ENCODE measurements at places on chromosomes 12 and 14.

DNA sequence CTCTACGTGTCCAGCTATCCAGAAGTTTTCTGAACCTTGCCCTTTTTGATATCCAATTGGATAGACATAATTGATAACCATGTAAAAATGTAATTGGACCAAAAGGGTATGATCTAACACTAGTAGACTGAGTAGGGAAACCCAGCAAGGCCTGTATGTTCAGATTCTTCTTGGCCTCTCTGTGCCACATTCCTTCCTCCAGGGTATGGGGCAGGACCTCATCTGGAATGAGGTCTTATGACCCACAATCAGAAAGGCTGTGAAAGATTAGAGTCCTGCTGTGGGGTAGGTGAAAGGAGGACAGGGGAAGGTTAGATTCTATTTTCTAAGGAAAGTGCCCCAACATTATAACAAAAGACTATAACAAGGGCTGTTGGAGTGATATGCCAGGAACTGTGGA, 51.3 kb upstream of the A2ML1 start:
- no peak for DNase-seq

DNA sequence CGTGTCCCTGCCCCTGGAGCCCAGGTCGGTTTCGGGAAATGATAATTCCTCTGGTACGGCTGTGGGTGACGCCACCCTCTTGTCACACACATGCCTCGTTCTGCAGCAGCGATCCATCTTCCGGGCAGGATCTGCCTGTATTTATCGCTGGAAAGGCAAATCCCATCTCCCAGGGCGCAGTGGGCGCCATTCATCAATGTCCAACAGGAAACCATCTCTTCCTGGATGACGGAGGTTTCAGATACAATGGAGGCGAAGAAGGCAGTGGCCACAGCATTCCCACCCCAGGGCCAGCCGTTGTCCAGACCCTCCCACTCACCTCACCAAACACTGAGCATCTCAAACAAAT, 74.2 kb downstream of the NOC4L start:
- no peak for DNase-seq

GRCh38 chr12:33628087-33628486, 188.5 kb upstream of the SYT10 start:
- DNase-seq = no peak

- DNase-seq = no peak
Observed at GRCh38 chr12:67595365-67595764, 53.2 kb upstream of the DYRK2 start.

- DNase-seq = peak; percentile 46
Observed at GRCh38 chr12:50006754-50007442, 18.4 kb downstream of the RACGAP1 start.

DNA sequence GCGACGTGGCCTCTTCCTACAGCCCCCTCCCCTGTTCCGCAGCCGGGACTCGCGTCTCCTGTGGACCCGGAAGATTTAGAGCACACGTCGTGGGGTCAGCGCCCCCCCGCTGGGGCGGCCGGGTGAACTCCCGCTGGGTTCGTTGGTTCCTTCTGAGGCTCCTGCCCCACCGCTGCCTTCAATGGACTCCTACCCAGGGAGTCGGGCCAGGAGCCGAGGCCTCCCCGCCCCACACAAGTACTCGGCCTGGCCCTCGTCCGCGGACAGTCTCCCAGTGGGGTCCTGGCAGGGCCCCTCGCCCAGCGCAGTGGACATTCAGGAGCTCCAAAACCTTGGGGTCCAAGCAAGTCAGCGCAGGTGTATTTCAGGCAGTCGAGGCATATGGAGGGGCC, 1.2 kb downstream of the MMP17 start:
- DNase-seq = peak; percentile 38

GRCh38 chr12:95940514-95940913, 1.9 kb downstream of the CCDC38 start:
- no peak for DNase-seq

DNA sequence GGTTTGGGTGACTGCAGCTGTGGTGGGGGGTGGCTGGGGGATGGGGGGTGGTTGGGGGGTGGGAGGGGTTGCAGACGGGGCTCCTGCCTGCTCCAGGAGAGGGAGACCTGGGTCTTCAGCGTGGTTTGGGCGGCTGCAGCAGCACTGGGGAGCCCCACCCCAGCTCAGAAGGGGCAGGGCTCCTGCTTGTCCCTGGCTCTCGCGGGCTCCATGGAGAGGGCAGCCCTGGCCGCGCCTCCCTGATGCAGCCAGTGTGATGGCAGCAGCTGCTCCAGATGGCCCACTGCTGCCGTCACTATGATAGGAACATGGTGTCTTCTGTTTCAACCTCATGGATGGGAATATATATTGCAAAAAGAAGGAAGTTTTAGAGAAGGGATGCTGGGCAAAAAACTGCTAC, 22.9 kb downstream of the TRHDE start:
- no peak for DNase-seq

DNA sequence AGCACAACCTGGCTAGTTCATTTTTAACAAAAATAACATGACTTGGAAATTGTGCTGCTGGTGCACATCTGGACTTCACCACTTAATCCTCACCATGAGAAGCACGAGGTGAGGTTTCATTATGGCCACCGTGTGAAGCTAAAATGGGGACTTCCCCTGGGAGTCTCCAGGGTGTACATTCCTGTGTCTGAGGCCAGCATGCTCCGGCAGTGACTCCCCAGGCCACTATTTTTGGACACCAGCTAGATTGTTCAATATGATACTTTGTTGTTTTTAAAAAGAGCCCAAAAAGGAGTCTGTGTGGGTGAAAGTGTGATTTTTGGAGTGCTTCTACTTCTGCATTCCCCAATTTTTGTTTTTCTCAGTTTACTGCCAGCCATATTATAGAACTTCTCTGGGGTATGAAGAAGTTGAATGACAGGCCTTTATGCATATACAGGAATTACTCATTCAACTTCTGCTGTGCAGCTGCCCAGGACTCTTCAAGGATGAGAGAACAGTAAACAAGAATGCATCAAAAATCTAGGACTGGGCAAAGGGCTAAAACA, 16.9 kb upstream of the AICDA start:
- DNase-seq = peak; percentile 73

- DNase-seq = no peak
Observed at GRCh38 chr14:23181946-23182345, 1.5 kb downstream of the SLC7A8 start.

DNA sequence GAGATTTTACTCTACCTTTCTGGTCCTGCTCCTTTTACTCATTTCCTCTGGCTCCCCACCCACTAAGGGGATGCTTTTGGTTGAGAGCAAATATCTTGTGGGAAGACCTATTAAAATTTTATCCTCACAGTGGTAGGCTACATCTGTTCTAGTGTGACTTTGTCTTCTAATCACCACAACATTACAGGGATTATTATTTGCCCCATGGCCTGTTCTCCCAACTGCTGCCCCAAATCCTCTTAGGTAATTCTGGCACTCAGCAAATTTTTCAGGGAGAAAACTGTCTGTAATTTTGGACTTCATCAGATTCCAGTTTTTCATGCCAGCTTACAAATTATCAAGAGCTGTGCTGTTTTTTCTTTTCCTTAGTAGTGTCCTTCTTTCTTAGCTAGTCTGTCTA, 172.3 kb downstream of the GPHN start:
- no peak for DNase-seq

DNA sequence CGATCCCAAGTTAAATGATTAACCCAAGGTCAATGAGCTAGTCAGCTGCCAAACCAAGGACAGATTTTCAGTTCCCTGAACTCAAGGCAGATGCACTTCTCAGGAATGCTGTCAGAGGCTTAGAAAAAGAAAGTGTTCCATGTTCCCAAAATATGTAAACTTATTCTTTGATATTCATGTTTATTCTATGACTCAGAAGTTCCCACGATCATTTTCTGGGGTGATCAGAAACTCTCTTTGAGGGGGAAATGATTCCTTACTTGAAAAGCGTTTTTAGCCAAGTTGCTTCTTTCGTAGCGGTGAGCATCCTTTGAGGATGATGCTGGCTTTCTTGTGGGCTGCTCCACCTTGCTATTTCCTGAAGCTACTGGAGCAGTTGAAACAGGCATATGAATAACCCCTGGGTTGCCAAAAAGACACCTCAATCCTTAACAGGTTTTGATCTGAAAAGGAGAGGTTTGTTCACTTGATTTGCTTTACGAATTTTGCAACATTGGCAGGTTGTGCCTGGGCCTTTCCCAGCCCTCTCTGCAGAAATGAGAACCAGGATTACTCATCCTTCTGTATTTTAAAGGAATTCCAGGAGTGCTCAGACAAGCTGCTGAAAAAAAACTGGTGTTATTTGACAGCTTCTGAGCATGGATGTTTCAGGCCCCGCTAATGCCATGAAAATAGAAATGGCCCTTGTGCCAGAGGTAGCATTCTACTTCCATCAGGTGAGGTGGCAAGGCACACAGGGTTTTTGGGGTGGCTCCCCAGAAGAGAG, 121.4 kb upstream of the HIF1A start:
- peak; percentile 75 for DNase-seq

Measured in astrocyte of the hippocampus (primary cell).